CD4-positive, alpha-beta memory T cell (primary cell): ENCODE measurements at places on chromosomes 11 and 22.

DNA sequence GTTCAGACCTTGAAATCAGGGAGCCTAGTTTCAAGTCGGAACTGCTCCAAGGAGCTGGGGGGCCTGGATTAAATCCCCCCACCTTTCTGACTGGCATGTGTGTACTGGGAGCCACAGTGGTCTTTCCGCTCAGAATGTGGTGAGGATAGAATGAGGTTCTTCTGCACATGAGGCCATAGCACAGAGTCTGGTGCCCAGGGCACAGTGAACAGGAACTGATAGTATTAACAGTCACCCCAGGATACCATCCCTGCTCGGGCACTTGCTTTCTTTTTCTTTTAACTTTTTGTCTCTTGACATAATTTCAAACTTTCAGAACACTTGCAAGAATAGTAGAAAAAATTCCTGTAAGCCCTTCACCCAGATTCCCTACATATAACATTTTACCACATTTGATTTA lies 28.8 kb downstream of the LMO1 start:
- no peak for DNase-seq

GRCh38 chr11:112368381-112368780 lies 107.7 kb upstream of the PLET1 start:
- DNase-seq, result no peak

DNA sequence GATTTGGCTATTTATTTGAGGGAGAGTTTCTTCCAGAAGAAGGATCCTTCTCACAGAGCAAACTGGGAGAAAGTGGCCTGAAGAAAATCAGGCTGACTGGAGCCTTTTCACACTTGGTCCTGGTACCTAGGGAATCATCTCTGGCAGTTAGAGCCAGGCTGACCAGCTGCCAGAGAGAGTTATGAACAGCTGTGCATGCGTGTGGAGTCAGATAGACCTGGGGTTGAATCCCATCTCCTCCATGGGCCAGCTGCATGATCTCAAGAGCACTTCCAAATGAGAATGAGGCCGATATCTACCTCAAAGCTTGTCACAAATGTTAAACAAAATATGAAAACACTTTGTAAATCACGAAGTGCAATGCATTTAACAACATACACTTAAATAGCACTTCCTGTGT lies 390.0 kb downstream of the TENM4 start:
- no peak for DNase-seq

DNA sequence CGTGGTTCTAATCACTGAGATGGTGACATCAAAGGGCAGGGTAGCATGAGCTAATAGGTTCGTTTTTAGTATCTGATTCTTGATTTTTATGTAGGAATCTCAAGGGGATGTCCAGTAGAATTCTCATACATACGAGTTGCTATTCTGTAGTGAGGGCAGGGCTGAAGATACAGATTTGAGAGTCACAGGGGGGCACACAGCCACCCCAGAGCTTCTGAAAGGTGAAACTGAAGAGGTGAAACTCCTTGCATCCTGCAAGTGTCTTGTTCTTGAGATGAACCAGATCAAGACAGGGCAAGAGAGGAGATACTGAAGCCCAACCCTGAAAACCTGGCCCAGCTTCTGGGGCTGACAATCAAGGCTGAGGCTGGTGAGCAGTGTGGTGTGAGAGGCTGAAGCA lies 35.6 kb upstream of the TMEM123 start:
- DNase-seq, result no peak

DNA sequence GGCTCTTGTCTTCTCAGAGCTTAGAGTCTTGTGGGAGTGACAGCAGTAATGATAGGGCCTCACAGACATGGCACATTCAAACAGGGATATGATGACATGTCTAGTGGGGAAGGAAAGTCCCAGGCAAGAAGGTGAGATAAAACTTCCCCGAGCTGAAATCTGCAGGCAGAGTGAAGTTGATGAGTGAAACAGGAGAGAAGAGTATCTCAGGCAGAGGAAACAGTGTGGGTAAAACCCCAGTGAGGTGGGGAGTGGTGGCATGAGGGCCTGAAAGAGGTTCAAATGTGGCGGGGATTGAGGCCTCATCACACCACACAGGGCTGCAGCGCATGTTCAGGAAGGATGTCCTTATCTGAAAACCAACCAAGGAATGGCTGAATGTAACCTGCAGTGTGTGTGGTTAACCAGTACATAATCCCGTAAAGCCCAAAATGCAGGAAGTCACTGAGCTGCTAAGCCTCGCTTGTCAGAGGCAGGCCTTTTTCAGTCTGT lies 153.8 kb upstream of the E2F8 start:
- DNase-seq, result no peak

GRCh38 chr11:47289856-47290255 lies 19.9 kb downstream of the MADD start:
- DNase-seq, result no peak

GRCh38 chr11:34445956-34446355 lies 7.2 kb downstream of the CAT start:
- DNase-seq, result no peak

- DNase-seq, result no peak
Measured at GRCh38 chr11:78100676-78101472, 21.2 kb upstream of the NDUFC2 start.

GRCh38 chr11:4181782-4182721 lies 87.5 kb downstream of the RRM1 start:
- DNase-seq, result peak; percentile 7

DNA sequence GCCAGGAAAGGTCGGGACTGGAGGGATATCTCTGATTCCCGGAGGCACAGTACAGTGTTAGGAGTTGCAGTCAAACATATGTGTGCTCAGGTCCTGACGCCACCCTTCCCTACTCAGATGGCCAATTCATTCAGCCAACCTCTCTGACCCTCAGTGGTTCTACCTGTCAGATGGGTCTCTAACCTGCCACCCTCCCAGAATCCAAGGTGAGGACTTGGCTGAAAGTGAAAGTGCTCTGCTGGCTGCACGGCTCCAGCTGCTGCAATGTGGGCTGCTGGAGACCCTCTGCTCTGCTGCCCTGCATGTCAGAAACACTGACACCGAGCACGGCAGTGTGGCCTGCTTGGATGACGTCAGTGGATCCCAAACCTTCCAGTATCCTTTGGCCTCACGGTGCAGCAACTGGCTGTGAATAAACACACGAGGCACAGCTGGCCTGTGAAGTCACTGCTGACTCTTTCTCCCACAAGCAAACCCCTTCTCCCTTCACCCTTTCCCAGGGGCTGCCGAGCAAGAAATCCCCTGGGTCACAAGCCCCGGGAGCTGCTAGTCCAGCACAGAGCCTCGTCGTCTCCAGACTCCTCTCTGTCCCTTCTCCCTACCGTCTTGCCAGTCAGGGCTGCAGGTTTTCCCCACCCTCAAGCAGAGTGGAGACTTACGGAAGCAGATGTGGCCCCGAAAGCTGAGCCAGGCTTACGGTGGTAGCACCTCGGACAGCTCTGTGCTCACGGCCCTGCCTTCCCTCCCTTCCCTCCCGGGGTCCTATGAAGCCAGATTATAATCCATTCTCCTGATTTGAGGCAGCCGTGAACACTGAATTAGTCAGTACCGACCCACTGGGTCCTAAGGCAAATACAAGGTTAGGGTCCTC lies 24.3 kb downstream of the KIAA0930 start:
- no peak for DNase-seq

DNA sequence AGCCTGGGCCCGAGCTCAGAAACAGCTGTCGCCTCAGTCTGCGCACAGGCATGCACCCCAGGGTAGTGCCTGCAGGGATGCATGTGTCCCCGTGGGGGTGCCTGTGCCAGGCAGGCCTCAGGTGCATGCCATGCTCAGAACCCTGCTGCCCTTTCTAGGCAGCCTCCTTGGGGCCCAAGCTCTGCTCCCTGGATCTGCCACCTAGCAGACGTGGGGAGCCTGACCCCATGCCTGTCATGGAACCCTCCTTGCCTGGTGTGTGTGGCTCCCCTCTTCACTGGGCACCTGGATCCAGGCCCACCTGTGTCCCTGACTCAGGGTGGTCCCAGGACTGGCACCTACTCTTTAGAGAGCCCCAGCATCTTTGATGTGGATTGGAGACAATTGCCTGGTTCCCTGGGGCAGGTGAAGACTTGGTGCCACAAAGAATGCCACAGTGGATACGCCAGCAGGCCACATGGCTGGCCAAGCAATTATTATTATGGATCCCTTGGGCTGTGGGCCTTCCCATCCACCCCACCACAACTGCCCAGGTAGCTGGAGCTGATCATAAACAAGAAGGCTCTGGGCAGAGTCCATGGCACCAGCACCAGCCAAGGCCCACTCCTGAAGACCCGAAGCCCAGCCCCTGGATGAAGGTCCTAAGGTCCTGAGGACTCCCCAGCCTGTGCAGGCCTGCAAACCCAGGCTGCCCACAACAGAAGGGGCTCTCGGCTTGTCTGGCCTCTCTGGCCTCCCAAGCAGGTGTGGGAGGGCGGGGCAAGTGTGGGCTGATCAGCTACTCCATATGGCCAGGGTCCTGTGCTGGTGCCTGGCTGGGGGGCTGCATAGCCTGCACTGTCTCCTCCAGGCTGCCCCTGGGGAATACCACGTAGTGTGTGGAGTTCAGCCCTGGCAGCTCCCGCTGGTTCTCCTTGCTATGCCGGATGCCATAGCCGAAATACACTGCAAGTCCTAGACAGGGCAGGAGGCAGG lies 3.8 kb downstream of the SLC7A4 start:
- no peak for DNase-seq

GRCh38 chr22:37080438-37080837 lies 28.9 kb downstream of the KCTD17 start:
- DNase-seq, result no peak

GRCh38 chr11:58968251-58968711 lies 29.0 kb downstream of the GLYATL1 start:
- DNase-seq, result no peak

- DNase-seq, result no peak
Measured at GRCh38 chr11:87148749-87149148, 111.0 kb downstream of the TMEM135 start.

GRCh38 chr11:33819278-33820035 lies 45.1 kb upstream of the FBXO3 start:
- DNase-seq, result no peak

GRCh38 chr11:21965221-21965620 lies 227.7 kb upstream of the ANO5 start:
- DNase-seq, result no peak

GRCh38 chr22:42889304-42889703 lies 32.2 kb upstream of the ARFGAP3 start:
- no peak for DNase-seq
